Activated gamma-delta T cell (primary cell): ENCODE measurements at places on chromosomes 5 and 9.

- DNase-seq = no peak
Measured at GRCh38 chr9:69965416-69966145, 78.1 kb upstream of the MAMDC2 start.

- no peak for DNase-seq
Measured at GRCh38 chr5:445591-445990, 2.6 kb downstream of the EXOC3 start.

DNA sequence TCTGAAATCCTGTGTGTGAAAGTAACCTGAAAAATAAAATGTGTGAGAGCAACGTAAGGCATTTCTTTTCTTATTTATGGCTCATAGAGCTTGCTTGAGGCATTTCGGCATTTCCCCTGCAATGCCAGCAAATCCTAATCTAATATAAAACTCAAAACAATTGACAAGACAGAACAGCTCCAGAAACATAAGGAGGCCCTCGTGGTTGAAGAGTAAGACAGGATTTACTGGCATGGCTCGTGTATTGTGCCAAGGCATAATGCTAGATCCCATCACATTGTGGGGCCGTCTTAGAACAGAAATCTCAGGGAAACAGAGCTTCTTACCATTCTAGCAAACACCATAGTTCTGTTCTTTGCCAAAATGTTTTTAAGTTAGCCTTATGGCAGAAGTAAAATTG is 166.2 kb downstream of the NTRK2 start:
- DNase-seq = no peak

GRCh38 chr9:132163457-132163875 is 1.6 kb downstream of the NTNG2 start:
- no peak for DNase-seq

DNA sequence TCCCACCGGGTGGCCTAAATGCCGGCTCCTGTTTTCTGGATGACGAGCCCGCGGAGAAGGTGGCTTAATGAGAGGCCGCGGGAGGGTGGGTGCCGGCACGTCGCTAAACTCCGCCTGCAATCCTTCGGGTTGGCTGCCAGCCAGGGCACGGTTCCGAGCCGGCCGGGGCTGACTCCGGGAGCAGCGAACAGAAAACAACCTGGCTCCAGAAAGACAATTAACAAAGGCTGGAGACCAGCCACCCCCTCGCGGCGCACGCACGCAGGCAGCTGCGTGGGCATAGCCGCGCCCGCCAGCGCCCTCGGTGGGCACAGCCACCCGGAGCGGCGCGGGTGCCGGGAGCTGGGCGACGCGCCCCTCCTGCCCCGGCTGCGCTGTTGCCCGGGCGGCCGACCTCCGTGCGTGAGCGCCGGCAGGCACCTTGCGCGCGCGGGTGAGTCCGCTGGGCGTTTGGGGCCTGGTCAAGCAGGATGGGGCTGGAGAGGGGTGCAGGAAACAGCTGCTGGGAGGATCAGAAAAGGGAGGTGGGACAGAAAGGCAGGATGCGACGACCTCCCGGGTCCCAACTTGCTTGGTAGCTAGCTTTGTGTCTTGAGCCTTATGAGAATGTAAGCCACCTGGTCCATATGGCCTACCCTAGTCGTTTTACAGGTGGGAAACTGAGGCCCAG is at the start of gene ARHGEF37:
TSS of gene ARHGEF37 (plus strand) at position 307 of the 670 bp plus-strand sequence. CDS start 16,272 bp downstream, outside the sequence.
- DNase-seq = no peak

GRCh38 chr5:71836559-71837112 is 117.6 kb downstream of the CARTPT start:
- no peak for DNase-seq

- DNase-seq = no peak
Measured at GRCh38 chr5:177494346-177495195, 2.8 kb downstream of the PDLIM7 start.

DNA sequence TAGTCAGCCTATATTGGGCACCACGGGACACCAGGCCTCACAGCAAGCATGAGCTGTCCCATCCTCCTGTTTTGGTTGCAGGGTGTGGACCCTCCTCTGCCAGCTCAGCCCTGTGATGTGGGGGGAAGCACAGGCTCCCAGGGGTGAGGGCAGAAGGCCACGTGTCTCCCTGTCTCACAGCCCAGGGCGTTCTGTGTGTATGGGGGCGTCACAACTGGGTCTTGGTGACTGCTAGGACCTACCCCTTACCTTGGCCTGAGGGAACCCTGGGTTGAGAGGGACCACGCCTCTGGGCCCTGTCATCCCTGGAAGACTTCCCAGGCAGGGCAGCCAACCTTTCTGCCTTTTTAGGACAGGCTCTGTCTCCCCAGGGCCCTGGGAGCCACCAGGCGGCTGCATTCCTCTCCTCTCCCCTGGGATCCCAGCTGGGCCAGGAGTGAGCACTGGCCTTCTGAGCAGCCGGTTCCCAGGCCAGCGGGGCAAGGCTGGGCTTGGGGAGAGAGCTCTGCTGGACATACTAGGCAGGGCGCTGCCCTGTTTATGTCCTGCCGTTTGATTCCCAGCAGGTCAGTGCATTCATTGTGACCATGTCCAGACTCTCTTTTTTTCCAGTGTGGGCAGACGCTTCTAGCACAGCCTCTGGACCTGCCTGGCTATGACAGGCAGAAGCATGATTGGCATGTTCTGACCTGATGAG is 97.4 kb downstream of the DAB2IP start:
- no peak for DNase-seq

GRCh38 chr5:78638423-78638822 is 10.1 kb downstream of the LHFPL2 start:
- no peak for DNase-seq

DNA sequence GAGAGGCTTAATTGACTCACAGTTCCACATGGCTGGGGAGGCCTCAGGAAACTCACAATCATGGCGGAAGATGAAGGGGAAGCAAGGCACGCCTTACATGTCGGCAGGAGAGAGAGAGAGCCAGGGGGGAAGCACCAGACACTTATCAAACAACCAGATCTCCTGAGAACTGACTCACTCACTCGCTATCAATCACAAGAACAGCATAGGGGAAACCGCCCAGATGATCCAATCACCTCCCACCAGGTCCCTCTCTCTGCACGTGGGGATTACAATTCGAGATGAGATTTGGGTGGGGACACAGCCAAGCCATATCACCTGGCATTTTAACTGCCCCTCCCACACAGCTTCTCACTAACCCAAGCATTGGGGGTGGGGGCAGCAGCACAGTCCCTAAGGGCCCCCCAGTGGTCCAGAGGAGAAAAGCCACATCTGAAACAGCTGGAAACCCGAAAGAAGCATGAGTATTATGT is 76.1 kb upstream of the ASS1 start:
- no peak for DNase-seq
